G401 (cell line): ENCODE measurements at places on chromosomes 16 and 17.

GRCh38 chr16:84323606-84324005, 28.9 kb downstream of the WFDC1 start:
- DNase-seq: no peak

DNA sequence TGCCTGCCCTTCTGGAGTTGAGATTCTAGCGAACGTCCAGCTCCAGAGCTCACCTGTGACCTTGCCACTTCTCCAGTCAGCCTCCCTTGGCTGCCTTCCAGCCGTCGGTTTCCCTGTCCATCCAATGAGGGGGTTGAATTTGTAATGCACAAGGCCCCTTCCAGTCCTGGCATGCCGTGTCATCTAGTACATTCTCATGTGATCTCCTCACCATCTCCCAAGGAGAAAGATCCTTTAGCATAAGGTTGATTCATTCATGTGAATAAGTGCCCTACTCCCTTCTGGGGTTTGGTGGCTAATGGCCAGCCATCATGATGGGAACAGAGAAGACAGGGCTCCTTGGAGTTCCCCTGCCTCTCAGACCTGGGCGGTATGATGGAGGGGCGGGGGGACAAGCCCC, 18.9 kb upstream of the ABCC3 start:
- DNase-seq: no peak

GRCh38 chr17:49553676-49554335, 21.9 kb upstream of the NXPH3 start:
- DNase-seq: no peak

DNA sequence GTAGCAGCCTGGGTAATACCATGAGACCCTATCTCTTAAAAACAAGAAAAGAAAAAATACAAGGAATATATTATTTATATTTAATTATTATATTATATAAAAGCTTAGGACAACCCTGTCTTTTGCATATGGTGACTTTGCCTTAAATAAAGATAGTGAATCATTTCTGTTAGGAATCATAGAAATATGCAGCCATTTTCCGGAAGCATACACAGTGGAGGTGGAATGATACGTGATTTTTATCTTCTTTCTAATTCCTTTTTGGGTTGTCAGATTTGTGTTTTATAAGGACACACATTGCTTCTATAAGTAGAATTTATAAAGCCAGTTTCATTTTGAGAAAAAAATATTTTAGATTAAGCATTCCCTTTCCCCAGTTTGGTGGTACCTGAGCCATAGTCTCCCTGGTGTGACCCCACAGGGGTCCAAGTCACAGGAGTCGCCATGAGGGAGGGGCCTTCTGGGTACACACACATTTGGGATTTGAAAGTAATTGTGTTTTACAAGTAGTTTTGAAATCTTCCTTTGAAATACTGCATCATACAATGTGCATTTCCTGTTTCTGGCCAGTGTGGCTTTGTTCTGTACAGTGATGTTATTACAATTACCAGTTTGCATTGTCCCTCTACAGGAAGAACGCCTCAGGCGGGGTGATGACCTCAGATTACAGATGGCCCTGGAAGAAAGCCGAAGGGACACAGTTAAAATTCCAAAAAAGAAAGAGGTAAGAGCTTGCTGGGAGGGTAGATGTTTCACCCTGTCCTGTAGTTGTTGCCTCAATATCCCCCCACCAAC, 50.9 kb downstream of the B9D1 start:
- no peak for DNase-seq

DNA sequence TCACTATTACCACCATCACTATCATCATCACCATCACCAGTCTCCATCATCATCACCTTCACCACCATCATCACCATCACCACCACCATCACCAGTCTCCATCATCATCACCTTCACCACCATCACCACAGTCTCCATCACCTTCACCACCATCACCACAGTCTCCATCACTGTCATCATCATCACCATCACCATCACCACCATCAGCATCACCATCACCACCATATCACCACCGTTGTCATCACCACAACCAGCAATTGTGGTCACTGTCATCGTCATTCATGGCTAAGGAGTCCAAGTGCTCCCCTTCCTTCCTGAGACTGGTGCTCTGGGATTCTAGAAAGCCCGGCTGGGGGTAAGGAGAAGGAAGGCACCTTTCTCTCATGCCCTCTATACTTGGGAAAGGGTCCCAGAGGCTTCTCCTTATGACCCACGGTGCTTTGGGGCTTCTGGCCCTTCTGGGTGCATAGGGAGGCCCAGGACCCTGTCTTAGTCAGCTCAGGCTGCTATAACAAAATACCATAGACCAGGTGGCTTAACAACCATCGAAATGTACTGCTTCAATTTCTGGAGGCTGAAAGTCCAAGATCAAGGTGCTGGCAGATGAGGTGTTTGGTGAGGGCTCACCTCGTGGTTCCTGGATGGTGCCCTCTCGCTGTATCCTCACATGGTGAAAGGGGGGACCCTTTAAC, 93.4 kb upstream of the GSE1 start:
- no peak for DNase-seq

DNA sequence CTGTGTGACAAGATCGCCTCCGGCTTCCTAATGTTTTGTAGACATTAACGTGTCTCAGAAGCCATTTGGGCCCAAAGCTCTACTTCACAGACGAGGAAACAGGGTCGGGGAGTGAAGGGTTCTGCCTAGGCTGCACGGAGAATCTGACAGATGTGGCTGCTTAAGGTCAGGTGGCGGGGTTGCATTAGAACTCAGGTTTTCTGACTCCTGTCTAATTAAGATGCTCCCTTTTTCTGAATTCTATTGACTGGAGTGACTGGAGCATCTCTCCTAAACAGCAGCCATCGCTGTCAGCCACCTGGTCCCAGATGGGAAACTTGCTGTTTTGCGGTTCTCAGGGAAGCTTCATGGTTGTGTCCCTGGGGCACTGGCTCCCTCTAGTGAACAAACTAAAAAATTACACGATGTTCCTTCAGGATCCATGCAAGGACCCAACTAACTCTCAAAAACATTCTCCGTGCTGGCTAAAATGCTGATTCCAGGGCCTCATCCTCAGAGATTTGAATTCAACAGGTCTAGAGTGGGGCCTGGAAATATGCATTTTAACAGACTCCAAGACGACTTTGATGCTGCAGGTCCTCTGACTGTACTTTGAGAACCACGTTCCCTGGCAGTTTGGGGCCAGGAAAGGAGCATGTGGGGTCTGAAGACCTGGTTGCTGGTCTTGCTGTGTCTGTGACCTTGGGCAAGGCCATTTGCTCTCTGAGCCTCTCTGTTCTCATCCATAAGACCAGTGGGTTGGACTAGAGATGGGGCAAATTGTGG, 117.4 kb downstream of the IRF8 start:
- peak; percentile 71 for DNase-seq

DNA sequence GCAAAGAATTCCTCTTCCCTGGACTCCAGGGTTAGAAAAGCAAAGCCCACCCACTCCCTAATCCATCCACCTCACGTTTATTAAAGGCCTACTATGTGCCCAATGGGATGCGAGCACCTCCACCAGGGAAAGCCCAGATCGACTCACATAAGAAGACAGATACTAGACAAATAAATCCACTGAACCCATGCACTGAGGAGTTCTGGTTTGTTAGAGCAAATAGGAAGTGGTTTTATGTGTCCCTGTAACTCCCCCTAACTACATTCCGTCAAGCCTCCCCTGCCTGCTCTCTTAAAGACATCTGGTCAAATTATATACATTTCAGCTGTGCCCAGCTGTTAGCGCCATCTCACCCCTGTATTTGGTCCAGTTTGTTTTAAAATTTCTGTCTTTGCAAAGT, 218.5 kb upstream of the RPL38 start:
- no peak for DNase-seq

GRCh38 chr17:31533546-31534155, 142.2 kb downstream of the RAB11FIP4 start:
- no peak for DNase-seq

DNA sequence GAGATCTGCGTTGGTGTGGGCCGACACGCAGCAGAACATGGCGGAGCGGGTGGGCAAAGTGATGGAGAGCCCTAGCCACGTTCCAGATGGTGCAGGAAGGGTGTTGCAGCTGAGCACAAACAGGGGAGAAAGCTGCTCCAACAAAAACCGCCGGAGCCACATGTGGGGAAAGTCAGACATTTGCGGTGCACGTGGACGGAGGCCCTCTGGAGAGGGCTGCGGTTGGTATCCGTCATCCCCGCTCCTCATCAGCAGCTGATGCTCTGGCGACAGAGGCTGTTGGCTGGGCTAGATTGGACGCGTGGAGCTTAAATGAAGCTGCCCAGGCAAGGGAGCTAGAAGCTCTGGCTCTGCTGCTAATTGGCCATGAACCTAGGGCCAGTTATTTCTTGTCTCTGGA, 43.5 kb upstream of the ADCY9 start:
- no peak for DNase-seq

DNA sequence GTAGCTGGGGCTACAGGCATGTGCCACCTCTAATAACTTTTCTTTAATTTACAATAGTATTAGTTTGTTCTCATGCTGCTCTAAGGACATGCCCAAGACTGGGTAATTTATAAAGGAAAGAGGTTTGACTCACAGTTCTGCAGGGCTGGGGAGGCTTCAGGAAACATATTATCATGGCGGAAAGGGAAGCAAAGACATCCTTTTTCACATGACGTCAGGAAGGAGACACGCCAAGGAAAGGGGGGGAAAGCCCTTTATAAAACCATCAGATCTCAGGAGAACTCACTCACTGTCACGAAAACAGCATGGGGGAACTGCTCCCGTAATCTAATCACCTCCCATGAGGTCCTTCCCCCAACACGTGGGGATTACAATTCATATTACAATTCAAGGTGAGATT, 18.3 kb downstream of the IL4R start:
- DNase-seq: no peak

DNA sequence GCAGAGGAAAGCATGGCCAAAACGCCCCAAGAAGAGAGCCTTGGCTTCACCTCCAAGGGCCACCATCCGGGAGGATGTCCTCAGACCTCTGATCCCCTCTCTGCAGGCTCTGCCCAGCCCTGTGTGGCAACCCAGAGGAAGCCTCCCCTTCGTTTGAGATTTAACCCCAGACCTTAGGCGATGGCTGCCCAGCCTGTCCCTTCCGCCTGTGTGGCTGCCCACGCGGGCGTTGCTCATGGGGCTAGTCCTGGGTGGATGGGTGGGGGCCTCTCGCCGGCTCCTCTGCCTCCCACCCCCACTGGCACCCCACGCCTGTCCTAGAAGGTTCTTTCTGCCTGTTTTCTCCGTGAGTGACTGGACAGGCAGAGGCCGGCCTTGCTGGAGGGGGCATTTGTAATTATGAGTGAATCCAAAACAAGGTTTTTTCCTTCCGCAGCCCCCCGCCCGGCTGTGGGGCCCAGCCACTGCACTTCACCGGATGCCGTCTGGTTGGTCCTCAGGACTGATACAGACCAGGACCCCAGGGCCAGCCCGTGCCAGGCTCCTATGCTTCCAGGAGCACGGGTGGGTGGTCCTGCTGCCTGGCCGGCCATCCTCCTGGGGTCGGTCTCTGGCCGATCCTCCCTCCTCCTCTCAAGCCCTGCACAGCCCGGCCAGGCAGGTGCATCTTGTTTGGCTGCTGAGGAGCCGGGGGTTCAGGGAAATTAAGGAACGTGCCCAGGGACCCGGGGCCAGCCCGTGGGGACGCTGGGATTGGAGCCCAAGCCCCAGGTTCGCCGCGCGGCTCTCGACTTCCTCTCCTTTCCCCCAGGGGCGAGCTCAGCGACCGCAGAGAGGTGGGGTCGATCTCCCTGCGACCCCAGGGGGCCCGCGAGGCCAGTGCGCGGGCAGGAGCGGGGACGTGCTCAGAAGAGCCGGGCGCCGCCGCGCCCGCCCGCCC, at the start of gene TMEM235:
Gene TMEM235, plus strand, starts transcription at position 636 of the 940 bp plus-strand sequence. CDS start 393 bp downstream, outside the sequence.
- no peak for DNase-seq

DNA sequence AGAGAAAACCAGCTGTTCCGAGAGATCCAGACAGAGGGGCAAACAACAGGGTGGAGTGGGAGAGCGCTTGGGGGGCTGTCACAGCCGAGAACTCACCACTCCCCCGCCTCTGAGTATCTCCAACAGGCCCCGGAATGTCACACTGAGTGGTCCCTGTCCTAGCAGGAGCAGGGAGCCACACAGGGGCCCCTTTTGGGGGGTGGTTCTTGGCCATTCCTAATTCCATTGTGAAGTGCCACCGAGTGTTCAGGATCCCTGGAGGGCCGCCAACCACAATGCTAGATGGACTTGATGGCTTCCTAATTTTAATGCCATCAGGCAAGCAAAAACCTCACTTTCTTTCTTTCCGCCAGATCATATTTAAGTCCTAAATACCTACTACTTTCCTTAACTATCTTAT, 16.8 kb downstream of the ABCA3 start:
- no peak for DNase-seq

DNA sequence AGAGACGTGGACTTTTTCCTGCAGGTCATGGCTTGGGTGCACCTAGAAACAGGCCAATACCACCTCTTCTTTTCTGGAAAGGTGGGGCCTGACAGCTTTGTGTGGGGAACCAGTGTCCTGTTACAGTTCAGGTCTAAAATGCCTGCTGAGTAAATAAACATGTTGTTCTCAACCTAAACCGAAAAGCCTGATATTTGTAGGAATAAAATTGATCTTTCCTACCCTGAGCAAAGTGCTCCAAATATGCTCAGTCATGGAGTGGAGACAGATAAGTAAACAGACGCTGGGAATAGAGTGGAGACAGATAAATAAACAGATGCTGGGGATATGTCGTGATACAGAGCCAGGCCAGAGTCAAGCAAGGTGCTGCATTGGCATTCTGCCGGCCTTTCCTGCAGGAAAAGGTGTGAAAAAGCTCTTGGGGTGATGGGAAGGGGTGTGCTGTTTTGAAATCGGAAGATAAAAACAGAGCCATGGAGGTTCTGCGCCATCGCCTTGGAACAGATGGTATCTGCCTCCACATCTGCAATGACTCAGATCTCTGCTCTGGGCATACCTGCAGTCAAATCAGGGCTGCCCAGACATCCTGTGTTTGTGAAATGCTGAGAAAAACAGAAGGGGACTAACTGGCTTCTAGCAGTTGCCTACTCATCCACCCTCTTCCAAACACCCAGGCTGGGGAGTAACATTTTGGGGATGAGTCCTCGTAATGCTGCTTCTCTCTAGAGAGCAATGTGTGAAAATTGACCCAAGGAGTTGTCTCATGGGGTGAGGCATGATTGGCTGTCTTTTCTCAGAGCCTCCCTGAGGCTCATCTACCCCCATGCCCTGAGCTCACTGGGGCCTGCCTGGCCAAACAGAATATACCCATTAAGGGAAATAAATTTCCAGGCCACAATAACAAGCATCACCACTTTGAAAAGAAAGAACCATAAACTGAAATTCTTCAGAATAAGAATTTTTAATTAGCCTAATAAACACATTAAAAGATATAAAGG, 16.8 kb upstream of the TRPV2 start:
- DNase-seq: no peak

DNA sequence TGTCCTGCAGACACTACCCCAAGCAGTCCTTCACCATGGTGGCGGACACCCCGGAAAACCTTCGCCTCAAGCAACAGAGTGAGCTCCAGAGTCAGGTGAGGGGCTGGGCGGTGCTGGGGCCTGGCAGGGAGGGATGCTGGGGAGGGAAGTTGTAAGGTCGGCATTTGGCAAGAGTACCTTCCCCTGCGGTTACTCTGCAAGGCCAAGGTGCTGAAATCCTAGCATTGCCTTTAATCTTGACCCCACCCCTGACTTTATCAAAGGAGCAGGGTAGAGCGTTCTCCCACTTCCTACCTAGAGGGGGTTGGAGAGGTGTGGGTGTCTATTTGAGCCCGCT, 20.5 kb downstream of the LASP1 start:
- DNase-seq: no peak

GRCh38 chr17:6355196-6355595, 79.7 kb downstream of the AIPL1 start:
- no peak for DNase-seq

- peak; percentile 43 for DNase-seq
Observed at GRCh38 chr17:34579979-34580684, 750 bp downstream of the TMEM132E start.
